ENCODE measurements at places on chromosomes 2 and 18.

- DNase-seq, result no peak
Observed at GRCh38 chr2:142937347-142937746, 59.9 kb downstream of the KYNU start.

DNA sequence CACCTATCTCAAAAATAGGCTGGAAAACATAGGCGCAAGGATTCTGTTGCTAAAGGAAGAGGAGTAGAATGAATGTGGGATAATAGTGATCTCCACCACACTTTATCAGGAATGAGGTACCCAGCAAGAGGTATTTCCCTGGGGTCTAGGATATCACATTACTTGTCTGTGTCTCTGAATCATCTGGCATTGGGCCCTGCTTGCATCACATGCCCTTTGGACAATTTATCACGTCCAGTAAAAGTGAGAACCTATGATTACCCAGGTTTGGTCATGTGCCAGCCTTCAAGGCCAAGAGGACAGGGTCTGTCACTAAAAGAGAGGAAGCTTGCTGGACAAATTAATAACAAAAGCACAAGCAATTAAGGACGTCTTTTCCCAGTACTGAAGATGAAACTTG, 11.4 kb upstream of the TRAPPC8 start:
- no peak for DNase-seq

DNA sequence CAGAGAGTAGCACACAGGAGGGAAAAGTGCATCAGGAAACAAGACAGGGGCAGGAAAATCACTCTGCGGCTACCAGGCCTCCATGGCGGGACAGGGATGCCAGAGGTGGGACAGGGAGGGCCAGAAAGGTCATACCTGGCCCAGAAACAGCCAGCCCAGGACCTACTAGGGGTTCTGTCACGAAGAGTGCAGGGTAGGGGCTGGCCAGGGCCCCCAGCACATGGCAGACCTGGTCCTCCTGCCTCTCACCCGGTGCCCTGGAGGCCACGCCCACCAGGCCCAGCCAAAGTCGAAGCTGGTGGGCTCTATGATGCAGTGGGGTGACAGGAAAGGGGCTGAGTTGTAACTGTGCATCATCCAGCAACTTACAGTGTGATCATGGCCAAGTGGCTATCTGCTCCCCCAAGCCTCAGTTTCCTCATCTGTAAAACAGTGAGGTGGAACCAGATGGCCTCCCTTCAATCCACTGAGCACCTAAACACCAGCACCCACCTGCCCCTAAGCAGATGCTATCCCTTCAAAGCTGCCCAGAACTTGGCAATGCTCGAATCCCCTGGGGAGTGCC, 10.6 kb downstream of the CYP26B1 start:
- no peak for DNase-seq

GRCh38 chr18:48616484-48617255, 77.8 kb downstream of the CTIF start:
- DNase-seq, result no peak

- no peak for DNase-seq
Observed at GRCh38 chr18:12574494-12575185, 83.3 kb downstream of the SPIRE1 start.
